ENCODE measurements at places on chromosomes 7 and 10. TPM values are rescaled to one million over a fixed set of nuclear protein-coding genes. Genes with fewer than 3 reads are reported as not detected.

ZNF736 gene
- 10.9 TPM for total RNA-seq

DNA sequence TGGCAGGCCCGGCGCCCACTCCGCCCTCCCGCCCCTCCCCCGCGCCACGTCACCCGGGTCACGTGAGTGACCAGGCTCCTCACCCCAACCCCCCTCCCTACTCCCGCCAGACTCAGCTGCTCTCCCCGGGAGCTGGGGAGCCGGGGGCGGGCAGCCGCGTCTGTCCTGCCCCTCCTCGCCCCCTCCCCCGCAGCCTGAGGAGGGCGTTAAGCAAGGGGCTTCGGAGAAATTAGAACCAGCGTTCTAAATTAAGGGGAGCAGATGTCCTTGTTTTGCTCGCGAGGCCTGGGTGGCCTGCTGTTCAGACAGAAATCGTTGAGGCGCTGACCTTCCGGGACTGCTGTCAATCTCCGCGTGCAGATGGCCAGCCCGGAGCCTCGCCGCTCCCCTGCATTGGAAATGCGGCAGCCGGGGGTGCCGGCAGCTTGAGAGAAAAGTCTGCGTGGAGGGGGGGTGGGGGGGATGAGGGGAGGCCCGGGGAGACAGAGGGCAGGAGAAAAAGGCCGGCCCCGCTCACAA lies 102.2 kb upstream of the ZNF438 start:
- peaks cover 42% of the 10 kb centered on the region for H3K4me1 ChIP-seq
- H3K27me3 ChIP-seq, result no peaks in the 10 kb centered on the region
- H3K36me3 ChIP-seq, result no peaks in the 10 kb centered on the region

SLC26A5 gene
- total RNA-seq, result not detected

- H3K27me3 ChIP-seq, result no peaks in the 10 kb centered on the region
- DNase-seq, result no peak
- H3K36me3 ChIP-seq, result no peaks in the 10 kb centered on the region
- no peak overlapping the region for H3K4me3 ChIP-seq
- no peaks in the 10 kb centered on the region for H3K4me1 ChIP-seq
Measured at GRCh38 chr10:35979116-35979515, 337.0 kb upstream of the FZD8 start.

- no peak for DNase-seq
- H3K27ac ChIP-seq, result no peak overlapping the region
- H3K4me1 ChIP-seq, result no peaks in the 10 kb centered on the region
- H3K4me3 ChIP-seq, result no peak overlapping the region
- no peaks in the 10 kb centered on the region for H3K36me3 ChIP-seq
Measured at GRCh38 chr10:58615237-58615935, 102.7 kb downstream of the BICC1 start.

CALML5 gene
- 148 TPM for total RNA-seq

EPHB6 gene
- total RNA-seq, result 15.2 TPM

VGF gene
- total RNA-seq, result not detected

- no peak overlapping the region for H3K4me3 ChIP-seq
- H3K4me1 ChIP-seq, result no peaks in the 10 kb centered on the region
Measured at GRCh38 chr7:5217396-5217795, 27.4 kb downstream of the WIPI2 start.

- no peaks in the 10 kb centered on the region for H3K27me3 ChIP-seq
- peak overlapping the region; percentile 85 for H3K27ac ChIP-seq
- peak overlapping the region; percentile 83 for H3K4me3 ChIP-seq
- H3K4me1 ChIP-seq, result peaks cover 20% of the 10 kb centered on the region
Measured at GRCh38 chr7:130441408-130441869, 623 bp upstream of the CEP41 start.

DNA sequence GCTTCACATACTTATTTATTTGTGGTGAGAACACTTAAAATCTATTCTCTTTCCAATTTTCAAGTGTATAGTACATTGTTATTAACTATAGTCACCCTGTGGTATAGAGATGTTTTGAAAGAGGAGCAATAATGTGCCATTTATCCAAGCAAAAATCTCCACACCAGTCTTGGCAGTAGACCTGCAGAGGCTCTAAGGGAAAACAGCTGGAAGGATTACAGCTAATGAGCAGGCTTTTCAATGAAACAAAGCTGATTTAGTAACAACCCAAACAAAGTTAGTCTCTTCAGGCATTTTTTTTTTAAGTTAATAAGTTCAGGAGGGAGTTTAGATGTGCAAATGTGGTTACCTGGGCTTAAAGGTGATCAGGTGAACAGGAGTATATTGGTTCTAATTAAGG lies 101.9 kb downstream of the EVX1 start:
- no peak overlapping the region for H3K4me3 ChIP-seq
- no peak for DNase-seq
- H3K27ac ChIP-seq, result no peak overlapping the region
- no peaks in the 10 kb centered on the region for H3K27me3 ChIP-seq

DNA sequence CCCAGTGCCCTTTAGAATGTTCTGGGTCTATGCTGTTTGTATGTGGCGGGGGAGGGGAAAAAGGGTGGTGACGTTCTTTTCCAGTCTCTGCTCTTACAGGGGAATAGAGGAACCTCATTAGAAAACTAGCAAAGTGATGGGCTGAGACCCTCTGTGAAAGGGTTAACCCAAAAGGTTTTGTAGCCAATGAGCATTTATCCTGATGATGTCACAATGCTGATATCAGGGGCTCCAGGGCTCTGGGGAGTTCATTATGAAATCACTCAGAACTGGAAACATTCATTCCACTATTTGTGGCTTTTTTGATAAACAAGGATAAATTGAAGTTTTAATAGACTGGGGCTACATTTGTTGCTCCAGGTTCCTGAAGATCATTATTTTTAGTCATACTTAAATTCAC lies 71.7 kb downstream of the ARID5B start:
- peak overlapping the region; percentile 14 for H3K27ac ChIP-seq
- peaks cover 50% of the 10 kb centered on the region for H3K4me1 ChIP-seq
- H3K36me3 ChIP-seq, result no peaks in the 10 kb centered on the region
- DNase-seq, result no peak
- no peaks in the 10 kb centered on the region for H3K27me3 ChIP-seq

- H3K4me1 ChIP-seq, result no peaks in the 10 kb centered on the region
- H3K27me3 ChIP-seq, result no peaks in the 10 kb centered on the region
- no peaks in the 10 kb centered on the region for H3K36me3 ChIP-seq
Measured at GRCh38 chr7:158358926-158359645, 228.5 kb downstream of the PTPRN2 start.

GRCh38 chr7:17010637-17011300 lies 129.0 kb upstream of the AGR3 start:
- H3K4me3 ChIP-seq, result no peak overlapping the region
- H3K4me1 ChIP-seq, result no peaks in the 10 kb centered on the region
- no peaks in the 10 kb centered on the region for H3K36me3 ChIP-seq
- DNase-seq, result no peak
- H3K27ac ChIP-seq, result no peak overlapping the region
- H3K27me3 ChIP-seq, result no peaks in the 10 kb centered on the region

STRIP2 gene
- 0.76 TPM for total RNA-seq
